Skin of body (tissue), 3 donors: ENCODE measurements at places on chromosomes 1 and 21.

- peak; percentile 25 for DNase-seq
These were observed 14.6 kb downstream of the GTF2B start for GRCh38 chr1:88876573-88877365.

GRCh38 chr1:153429266-153430165 lies 13.2 kb downstream of the S100A7A start:
- DNase-seq = no peak

- no peak for DNase-seq
These were observed 15.7 kb upstream of the ATP13A2 start for GRCh38 chr1:17027403-17027802.

DNA sequence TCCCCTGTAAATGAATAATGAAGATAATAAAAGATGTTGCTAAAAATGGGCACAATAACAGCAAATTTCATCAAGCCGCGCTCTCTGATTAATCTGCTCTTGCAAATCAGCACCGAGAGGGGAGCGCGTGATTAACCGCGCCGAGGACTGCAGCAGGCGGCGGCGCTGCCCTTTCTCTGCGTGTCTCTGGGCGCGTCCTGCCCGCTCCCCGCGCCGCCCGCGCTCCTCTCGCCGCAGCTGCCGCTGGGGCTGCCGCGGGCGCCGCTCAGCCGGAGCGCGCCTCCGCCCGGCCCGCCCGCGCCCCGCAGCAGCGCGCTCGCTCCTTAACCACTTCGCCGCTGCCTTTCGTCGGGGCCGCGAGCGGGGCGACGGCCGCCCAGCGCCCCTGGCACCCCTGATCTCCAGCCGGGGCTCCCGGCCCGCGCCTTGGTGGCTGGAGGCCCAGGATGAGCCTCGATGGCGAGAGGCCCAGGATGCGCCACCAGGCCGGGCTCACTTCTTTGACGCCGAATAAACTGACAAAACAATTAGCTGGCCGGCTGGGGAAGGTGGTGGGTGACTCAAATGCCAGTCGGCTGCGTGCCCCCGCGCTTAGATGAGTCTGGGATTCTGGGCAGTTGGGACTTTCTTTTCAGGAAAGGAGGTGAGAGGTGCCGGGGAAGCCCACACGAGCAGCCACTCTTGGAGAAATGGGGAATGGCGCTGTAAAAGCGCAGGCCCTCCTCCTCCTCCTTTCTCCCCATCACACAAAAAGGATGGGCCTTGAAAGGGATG lies 221.4 kb upstream of the PKN2 start:
- DNase-seq = no peak

DNA sequence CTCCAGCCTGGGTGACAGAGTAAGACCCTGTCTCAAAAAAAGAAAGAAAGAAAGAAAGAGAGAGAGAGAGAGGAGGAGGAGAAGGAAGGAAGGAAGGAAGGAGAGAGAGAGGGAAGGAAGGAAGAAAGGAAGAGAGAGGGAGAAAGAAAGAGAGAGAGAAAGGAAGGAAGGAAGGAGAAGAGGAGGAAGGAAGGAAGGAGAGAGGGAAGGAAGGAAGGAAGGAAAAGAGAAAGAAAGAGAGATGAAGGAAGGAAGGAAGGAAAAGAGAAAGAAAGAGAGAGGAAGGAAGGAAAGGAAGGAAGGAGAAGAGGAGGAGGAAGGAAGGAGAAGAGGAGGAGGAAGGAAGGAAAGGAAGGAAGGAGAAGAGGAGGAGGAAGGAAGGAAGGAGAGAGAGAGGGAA lies 82.2 kb upstream of the ATP1B1 start:
- DNase-seq = no peak

GRCh38 chr1:41917835-41918449 lies 780 bp downstream of the HIVEP3 start:
- no peak for DNase-seq

GRCh38 chr1:221174330-221174993 lies 295.2 kb downstream of the HLX start:
- DNase-seq = peak; percentile 4
